ENCODE measurements at places on chromosomes 5 and 9.
A peak's percentile ranks its signal among the peaks of the same experiment; 100 is the strongest.

DNA sequence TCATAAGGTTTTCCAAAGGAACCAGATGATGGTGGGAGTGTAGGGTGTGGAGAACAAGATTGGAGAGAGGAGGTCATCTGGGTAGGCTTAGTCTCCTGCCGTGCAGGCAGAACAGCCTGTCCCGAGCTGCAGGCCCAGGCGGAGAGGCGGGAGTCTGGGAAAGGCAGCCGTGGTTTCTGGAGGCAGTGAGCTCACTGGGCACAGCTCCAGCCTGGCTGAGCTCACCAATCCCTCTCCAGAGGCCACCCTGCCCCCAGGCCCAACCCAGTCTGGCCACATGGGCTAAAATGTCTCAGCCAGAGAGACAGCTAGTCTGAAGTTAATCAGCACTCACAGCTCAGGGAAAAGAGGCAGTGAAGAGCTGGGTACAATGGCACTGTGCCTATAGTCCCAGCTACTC is 12.3 kb downstream of the P4HA2 start:
- no peak for DNase-seq

DNA sequence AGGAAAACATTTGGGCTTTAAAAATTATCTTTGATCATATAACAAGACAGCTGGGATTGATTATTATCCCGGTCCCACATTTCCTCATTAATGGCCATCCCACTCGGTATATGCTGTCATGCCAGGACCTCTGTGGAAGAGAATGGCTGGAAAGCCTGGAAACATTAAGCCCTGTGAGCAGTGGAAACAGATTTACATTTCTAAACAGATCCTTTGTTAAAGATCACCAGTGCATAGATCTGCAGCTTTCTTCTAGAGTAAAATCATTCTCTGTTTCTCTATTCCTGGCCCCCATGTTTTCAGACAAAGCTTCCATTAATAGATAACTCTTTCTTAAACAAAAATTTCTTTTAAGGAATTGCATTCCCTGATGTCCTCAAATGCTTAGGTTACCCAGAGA is 152.2 kb downstream of the CAVIN4 start:
- DNase-seq: no peak

DNA sequence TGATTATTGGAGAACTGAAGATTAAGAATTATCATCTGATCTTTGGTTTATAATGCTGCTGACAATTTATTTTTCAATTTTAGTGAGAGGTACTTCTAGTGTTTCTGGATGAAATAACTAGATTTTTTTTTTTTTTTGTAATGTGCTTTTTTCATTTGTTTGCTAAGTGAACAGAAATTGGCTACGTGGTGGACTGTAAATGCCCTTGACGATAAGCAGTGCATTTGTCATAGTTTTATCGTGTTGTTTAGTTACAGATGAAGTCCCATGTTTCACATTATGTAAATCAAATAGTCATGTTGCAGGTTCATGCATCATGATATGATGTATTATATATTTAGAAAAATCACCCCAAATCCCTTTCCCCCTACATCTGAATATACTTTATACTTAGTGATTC is 81.0 kb downstream of the ADAMTS19 start:
- DNase-seq: no peak

DNA sequence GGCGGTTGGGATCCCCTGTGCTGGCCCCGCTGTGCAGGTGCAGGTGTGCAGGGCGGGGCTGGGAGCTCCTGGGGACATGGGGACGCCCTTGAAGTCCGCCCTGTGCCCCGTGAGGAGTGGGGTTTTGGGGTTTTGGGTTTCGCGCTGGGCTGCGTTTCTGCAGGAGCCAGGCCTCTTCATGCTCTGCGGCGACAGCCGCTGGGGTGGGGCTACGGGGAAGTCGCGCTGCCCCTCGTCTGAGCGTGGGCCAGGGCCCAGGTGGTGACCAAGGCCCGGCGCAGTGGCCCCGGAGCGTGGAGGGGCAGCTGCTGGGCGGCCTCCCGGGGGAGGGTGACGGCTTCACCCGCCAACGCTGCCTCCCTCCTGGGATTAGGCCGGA is 47.8 kb upstream of the IRX4 start:
- no peak for DNase-seq

GRCh38 chr5:114184006-114184405 is 177.9 kb upstream of the KCNN2 start:
- no peak for DNase-seq

- DNase-seq: no peak
Observed at GRCh38 chr9:135221951-135222631, 134.6 kb downstream of the OLFM1 start.

GRCh38 chr5:133287500-133287899 is 235.7 kb downstream of the HSPA4 start:
- no peak for DNase-seq

DNA sequence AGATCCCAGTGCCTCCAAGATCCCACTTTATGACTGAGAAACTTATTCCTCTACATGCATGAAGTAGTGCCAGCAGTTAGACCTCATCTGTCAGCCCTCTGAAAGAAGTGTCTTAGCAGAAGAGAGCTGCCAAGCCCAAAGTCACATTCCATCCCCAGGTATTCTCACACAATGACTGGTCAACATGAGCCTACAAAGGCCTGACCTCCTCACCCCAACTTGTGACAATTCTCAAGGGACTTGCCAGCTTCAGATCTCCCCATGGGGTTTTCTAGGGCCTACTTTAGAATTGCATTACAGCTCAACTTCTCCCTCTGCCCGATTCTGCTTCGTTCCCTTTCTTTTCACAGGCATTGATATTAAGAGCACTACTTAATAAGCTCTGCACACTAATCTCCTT is 393.8 kb upstream of the SLC30A5 start:
- DNase-seq: no peak

DNA sequence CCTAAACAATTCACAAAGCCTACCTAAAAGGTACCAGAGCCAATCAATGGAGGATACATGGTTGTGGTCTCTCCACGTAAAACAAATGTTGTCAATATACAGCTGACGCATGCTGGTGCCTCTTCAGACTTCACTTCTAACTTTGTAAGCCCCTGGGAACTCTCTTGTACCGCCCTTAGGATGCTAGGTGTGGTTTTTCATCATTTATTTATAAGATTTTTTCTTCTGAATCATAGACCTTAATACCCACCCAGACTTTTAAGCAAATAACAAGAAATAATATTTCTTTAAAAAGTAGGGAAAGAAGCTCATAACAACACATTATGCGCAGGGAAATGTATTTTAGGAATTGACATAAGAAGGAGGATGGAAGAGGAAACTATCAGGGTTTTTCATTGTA is 33.0 kb downstream of the SSBP2 start:
- no peak for DNase-seq

GRCh38 chr9:89789922-89790510 is 185.2 kb downstream of the GADD45G start:
- DNase-seq: no peak

- no peak for DNase-seq
Observed at GRCh38 chr5:123696921-123697341, 185.0 kb downstream of the CSNK1G3 start.

DNA sequence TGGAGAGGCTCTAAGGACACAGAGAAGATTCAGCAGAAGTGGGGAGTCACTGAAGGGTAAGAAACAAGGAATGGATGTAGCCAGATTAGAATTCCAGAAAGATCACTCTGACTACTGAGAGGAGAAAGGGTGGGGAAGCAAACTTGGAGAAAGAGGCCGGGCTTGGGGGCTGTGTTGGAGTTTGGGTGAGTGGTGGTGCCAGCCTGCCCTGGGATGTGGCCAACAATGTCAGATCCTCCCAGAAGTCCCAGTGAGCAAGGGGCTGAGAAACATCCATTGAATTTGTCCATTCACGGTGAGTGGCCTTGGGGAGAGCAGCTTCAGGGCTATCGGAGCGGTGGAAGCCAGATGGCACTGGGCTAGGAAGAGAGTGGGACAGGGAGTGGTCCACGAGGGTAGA is 60.4 kb downstream of the COL15A1 start:
- no peak for DNase-seq

DNA sequence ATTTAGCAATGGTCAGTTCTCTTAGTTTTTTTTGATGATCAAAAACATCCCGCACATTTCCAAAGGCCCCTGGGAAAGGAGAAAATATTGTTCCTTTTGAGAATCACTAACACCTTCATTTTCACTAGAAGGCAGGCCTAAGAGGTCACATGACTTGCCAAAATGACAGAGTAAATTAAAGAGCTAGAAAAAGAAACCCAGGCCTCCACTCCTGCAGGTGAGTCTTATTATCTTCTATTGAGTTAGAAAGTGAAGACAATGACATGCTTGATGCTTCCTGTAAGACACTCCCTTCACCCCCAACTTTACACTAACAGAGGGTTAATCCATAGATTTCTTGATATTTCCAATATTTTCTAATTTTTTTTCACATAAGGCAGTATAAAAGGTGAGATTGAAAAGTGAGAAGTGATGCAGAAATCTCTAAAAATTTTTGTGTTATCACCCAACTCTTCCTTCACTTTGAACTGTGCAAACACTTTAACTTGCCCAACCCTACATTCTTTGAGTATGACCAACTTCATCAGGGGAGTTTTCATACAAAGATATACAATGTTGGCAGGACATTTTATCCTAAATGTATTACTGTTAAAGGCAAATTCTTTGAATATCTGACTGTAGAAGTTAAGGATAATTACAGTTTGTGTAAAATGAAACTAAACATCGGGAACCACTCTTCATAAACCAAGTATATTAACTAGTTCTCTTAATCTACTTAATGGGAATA is 57.1 kb downstream of the SUB1 start:
- DNase-seq: peak; percentile 13

DNA sequence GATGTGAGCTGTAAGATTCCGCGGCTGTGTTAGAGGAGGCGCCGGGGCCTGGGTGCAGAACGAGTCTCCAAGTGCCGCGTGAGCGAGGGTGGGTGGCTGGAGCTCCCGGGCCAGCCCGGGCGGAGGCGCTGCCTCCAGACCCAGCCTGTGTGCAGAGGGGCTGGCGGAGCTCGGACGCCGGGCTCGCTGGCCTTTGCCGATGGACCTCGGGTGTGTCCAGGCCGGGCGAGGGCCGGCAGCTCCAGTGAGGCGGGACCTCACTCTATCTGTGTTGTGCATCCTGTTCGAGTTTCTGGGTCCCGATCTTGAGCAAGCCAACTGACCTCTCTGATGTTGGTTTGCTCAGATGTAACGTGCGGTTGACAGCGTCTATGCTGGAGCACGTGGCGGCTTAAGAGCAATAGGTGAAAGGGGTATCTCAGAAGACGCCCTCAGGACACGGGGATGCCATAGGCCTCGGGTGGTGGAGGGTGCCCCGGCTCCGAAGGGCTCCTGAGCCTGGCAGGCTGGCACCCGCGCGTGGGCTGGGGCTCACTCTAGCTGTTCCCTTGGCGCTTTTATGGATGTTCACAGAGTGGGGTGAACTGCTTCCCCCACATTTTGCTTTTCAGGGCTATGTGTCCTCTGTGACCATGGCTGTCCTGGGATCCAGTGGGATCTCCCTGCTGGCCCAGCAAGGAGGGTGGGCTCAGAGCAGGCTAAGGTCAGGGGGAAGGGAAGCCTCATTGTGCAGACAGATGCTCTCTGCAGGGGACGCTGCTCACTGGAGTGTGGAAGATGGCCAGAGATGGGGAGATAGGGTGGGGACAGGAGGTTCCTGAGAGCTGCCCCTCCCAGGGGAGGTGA is 69.8 kb downstream of the MRPL36 start:
- no peak for DNase-seq

GRCh38 chr9:86766912-86767311 is 180.4 kb downstream of the GAS1 start:
- DNase-seq: peak; percentile 65

DNA sequence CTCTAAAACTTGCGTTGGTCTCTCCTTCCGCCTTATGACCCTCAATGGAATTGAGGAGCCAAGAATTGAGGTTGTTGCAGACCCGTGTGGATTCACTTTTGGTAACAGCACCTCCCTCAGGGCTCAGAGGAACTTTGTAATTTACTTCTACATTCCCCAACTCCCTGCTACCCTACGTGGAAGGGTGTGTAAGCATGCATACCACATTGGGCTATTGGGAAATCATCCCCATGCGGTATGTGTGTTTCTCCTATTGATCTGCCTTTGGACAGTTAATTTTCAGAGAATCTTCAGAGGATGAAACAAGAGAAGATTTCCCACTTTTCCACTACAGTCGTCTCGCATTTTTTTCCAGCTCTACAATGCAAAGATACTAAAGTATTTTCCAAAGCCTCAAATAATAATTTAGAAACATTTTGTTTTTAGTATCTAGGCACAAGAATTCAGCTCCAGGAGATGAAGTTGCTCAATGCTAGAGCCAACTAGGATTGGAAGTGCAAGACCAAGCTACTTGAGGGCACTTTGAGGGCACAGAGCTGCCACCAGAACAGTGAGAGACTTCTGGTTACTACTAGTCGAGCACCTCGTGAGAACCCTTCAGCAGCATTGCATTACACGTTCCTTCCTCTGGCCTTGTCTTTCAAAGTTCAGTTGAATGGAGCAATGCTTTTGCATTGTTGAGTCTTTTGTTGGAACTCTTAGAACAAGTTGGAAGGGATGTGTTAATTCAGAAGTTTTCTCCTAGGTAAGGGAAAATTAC is 3.4 kb downstream of the C1QTNF3 start:
- DNase-seq: no peak

DNA sequence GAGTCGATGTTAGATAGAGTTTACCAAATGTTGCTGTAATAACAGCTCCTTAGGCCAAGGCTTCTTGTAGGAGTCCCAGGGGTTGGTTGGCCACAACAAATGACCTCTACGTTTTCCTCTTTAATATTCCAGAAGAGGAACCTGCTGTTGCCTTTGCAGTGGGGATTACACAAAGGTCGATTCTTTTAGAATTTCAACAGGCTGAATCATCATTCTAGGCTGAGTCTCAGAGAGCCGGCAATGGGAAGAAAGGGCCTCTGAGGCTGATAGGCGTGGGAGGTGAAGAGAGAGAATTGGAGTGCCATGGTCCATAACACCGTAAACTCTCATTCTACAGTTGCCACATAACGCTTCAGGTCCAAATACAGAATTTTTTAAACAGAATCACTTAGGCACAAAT is 405.9 kb upstream of the DAP start:
- no peak for DNase-seq

GRCh38 chr5:55691265-55692105 is 20.6 kb downstream of the SLC38A9 start:
- peak; percentile 11 for DNase-seq

GRCh38 chr5:100026606-100027005 is 508.6 kb upstream of the FAM174A start:
- DNase-seq: no peak

GRCh38 chr9:89675058-89675742 is 70.4 kb downstream of the GADD45G start:
- DNase-seq: no peak

DNA sequence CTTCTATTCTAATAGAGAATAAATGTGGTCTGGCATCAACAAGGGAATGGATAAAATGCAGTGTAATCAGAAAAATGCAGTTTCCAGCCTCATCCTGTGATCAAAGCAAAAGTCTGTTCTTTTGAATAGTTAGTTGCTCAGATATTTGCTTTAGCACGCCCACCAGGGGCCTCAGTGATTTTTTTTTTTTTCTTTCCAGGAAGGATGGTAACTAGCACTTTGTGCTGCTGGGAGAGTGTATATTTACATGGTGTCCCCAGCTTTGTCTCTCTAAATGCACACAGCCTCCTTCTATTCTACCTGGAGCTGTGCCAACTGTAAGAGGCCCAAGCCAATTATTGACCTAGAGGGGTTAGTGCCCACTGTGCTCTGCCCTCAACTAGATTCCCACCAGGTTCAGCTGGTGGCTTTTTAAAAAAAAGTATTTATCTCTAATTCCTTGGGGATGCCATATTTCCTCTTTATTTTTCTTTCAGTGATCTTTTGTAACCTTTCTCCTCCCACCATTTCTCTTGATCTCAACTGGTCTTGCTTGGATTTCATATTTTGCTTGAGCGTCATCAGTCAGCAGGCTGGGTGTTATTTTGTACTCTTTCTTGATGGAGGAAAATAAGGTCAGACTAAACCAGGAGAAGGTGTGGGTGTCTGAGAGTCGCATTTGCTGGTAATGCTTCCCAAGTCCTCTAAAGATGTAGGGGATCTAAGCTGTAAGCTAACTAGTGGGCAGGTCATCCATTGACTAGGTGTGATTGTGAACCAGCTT is 193.0 kb upstream of the C9orf72 start:
- no peak for DNase-seq

Data from SW 1271 (cell line).